ENCODE measurements at places on chromosomes 4 and X.

DNA sequence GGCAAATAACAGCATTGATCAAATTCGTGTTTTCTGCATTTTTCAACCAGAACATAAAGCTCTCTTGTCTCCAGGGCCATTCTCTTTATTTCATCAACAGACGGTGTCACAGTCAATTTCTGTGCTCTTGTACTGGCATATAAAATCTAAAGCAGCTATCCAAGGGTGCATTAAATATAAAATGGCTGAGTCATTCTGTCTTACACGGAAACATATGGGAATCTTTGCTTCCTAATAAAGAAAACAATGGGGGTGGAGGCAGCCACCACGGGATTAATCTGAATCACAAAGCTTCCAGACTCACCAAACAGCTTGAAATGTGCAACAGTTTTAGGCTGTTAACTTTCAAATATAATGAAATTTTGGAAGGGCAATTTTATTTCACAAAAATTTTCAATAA lies 132.6 kb downstream of the IL15 start:
- DNase-seq: no peak

GRCh38 chrX:79573760-79574159 lies 206.6 kb upstream of the ITM2A start:
- no peak for DNase-seq

GRCh38 chrX:102966701-102967100 lies 29.6 kb downstream of the RAB40AL start:
- DNase-seq: no peak

- no peak for DNase-seq
These were observed 352.8 kb upstream of the EPHA5 start for GRCh38 chr4:66023061-66023460.

- no peak for DNase-seq
These were observed 131.5 kb downstream of the NR3C2 start for GRCh38 chr4:148310756-148311155.

- DNase-seq: no peak
These were observed 19.7 kb upstream of the RNF212 start for GRCh38 chr4:1133033-1133432.

DNA sequence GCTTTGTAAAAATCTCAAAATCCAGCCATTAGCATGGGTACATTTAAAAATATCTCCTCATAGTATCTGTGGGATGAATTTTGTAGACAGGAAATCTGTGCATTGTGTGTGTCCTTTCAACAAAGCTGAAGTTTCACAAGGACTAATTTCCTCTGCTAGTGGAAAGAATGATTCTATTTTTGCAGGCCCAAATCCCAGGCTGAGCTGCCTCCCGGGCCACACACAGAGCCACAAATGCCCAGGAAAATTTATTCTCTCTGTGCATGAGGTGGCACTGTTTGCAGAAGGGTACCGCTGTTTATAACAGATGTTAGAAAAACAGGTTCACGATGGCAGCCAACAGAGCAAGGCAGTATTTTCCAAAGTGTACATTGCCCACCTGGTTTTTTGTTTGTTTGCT lies 11.0 kb upstream of the VCX3B start:
- no peak for DNase-seq

- DNase-seq: peak; percentile 56
These were observed 39.3 kb upstream of the TXK start for GRCh38 chr4:48173056-48173991.

GRCh38 chrX:74138943-74139342 lies 165.0 kb upstream of the ZCCHC13 start:
- DNase-seq: no peak
